T-cell (primary cell): ENCODE measurements at places on chromosomes 4 and X. TPM values are rescaled to one million over a fixed set of nuclear protein-coding genes. Genes with fewer than 3 reads are reported as not detected.

CHRDL1 gene
- total RNA-seq = not detected

FHDC1 gene
- total RNA-seq = 0.20 TPM

CYLC1 gene
- not detected for total RNA-seq

GYPA gene
- not detected for total RNA-seq

DMRTC1 gene
- total RNA-seq = 0.98 TPM
